ENCODE measurements at places on chromosomes 7 and 10. TPM values are rescaled to one million over a fixed set of nuclear protein-coding genes. Genes with fewer than 3 reads are reported as not detected.

- DNase-seq = no peak
These were observed 36.7 kb upstream of the PRPS1L1 start for GRCh38 chr7:18064242-18064838.

DNA sequence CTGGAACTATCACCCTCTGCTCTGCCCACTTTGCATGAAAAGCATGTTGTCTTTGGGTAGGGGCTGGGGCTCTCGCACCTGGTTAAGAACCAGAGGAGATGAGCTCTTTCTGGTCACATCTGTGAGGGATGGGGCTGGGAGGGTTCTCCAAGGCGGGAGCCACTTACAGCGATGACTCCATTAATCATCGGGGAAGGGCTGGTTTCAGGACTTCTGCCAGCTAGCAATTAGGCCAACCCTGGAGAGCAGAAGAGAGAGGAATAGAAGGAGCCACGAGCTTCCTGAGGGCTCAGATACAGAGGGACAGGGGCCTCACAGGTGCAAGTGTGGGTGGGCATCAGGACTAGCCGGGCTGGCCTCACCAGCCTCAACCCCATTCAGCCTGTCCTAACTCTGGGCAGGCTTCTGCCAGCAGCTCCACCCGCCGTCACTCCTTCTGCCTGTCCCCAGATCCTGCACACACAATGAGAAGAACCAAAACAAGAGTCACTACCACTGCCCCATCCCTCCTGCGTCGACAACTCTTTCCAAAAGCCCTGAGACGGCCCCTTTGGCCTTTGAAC, 8.4 kb downstream of the AQP1 start:
- peak; percentile 66 for DNase-seq

DNA sequence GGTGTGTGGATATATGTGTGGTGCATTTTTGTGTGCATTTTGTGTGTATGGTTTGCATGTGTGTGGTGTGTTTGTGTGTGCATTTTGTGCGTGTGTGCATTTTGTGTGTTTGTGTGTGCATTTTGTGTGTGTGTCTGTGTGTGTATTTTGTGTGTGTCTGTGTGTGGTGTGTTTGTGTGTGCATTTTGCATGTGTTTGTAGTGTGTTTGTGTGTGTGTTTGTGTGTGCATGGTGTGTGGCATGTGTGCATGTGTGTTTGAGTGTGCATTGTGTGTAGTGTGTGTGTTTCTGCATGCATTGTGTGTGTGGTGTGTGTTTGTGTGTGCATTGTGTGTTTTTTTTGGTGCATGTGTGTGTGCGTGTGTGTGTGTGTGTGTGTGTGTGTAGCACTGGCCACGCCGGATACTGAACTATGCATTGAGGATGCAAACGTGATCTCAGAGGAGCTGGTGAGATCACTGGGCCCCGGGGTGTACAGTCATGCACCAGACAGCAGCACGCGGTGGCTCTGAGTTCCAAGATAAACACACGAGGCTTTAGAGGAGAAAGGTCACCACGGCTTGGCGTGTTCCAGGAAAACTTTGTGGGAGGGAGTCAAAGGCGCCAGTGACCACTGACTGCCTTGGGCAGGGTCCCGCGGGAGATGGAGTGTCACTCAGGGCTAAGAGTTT, 106.6 kb upstream of the SHH start:
- DNase-seq = peak; percentile 86

ADCY1 gene
- 13.7 TPM for total RNA-seq

COL1A2 gene
- 780 TPM for total RNA-seq

DNA sequence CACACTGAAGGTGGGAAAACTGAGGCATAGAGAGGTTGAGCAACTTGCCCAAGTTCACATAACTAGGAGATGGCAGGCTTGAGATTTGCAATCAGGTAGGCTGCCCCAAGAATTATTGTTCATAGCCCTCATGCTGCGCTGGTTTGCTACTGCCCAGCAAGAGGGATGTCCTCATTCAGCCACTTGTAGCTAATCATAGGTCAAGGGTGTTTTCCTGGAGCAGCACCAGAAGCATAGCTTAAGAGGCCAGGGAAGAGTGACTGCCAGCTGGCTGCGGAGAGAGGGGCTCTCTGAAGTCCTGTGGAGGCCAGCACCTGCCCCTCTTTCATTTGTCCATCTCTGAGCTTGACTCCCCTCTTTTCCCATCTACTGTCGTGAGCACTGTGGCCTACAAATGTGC, 15.0 kb downstream of the CDHR3 start:
- DNase-seq = no peak

GRCh38 chr10:110803830-110804338, 67.8 kb upstream of the PDCD4 start:
- DNase-seq = no peak

SLC16A12 gene
- total RNA-seq = 0.51 TPM

ACHE gene
- 2.8 TPM for total RNA-seq

DNA sequence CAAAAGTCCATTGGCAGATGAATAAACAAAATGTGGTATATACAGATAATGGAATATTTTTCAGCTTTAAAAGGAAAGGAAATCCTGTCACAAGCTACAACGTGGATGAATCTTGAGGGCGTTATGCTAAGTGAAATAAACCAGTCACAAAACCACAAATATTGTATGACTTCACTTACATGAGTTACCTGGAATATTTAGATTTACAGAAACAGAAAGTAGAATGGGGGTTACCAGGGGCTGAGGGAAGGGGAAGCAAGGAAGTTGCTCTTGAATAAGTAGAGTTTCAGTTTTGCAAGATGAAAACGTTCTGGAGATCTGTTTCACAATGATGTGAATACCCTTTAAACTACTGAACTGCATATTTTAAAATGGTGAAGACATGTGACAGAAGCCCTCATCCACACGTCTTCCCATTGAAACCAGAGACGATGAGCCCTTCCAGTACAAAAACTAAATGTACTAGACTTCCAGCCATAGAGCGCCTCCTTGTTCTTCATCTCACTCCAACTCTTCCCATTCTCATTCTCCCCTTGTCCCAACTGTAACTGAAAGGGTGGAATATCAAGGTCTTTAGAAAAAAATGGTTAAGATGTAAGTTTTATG, 62.4 kb downstream of the MICU1 start:
- DNase-seq = no peak

SLC16A9 gene
- 1.7 TPM for total RNA-seq

GRCh38 chr10:69234447-69234846, 14.3 kb downstream of the HKDC1 start:
- DNase-seq = peak; percentile 10

SERPINE1 gene
- total RNA-seq = 77.3 TPM

GRCh38 chr10:72567421-72567820, 58.5 kb downstream of the MICU1 start:
- no peak for DNase-seq

DNA sequence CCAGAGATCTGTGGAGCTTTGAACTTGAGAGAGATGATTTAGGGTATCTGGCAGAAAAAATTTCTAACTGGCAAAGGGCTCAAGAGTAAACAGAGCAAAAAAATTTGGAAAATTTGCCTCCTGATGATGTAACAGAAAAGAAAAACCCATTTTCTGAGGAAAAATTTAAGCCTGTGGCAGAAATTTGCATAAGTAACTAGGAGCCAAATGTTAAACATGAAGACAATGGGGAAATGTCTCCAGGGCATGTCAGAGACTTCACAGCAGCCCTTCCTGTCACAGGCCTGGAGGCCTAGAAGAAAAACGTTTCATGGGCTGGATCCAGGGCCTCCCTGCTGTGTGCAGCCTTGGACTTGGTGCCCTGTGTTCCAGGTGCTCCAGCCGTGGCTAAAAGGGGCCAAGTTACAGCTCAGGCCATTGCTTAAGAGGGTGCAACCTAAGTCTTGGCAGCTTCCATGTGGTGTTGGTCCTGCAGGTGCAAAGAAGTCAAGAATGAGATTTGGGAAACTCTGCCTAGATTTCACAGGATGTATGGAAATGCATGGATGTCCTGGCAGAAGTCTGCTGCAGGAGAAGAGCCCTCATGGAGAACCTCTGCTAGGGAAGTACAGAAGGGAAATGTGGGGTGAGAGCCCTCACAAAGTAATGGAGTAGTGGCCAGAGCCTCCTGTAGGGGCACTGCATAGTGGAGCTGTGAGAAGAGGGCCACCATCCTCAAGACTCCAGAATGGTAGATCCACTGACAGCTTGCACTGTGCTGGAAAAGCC, 8.1 kb downstream of the SEMA3D start:
- DNase-seq = no peak

- DNase-seq = no peak
These were observed 114.8 kb downstream of the SPAG6 start for GRCh38 chr10:22460101-22460500.

GRCh38 chr7:101237206-101238067, at the start of gene CLDN15:
Gene CLDN15, minus strand, starts transcription at chr7:101237802. Its CDS starts 221 bp downstream, at chr7:101237581.
- peak; percentile 94 for DNase-seq

- DNase-seq = no peak
These were observed 12.7 kb upstream of the TTYH3 start for GRCh38 chr7:2619116-2619515.

DNA sequence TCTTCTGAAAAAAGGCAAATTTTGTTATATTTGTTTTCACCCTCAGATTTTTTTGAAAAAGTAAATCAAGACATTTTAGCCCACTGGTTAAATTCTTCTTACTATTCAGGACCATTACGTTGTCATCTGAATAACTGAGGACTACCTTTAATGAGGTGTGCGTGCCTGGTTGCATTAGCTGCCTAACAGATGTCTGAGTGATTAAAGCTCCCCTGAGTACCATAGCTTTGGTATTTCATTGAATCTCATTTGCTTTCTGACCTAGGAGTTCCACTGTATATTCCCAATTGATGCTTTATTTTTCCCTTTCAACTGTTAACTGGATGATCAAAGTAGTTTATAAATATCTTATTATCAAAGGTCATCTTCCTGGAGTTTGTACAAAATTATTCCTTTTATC, 410.0 kb upstream of the SEMA3D start:
- no peak for DNase-seq

DNA sequence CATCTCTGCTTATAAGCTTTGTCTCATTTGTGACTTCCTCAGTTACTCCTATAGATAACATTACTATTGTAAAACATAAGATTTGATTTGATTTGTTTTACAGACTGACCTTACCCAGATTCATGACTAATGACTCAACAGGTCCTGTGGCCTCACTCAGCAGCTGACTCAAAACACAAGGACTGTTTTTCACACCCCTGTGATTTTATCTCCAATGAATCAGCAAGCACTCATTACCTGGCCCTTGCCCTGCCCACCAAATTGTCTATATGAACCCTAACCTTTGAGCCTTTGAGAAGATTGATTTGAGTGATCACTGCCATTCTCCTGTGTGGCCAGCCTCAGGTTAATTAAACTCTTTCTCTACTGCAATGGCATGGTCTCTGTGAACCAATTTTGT, 1064.6 kb upstream of the LRRTM3 start:
- DNase-seq = no peak
